Cerebellum (tissue), 4 donors: ENCODE measurements at places on chromosomes 4 and X. TPM values are rescaled to one million over a fixed set of nuclear protein-coding genes. Genes with fewer than 3 reads are reported as not detected.

The CT83 gene
- total RNA-seq = not detected

The FAM184B gene
- total RNA-seq = 2.3 TPM

The ELOVL6 gene
- total RNA-seq = 35.3 TPM

The GLRB gene
- total RNA-seq = 21.6 TPM

The PAGE2 gene
- not detected for total RNA-seq

The PSAPL1 gene
- total RNA-seq = not detected

The SSX4B gene
- total RNA-seq = not detected

The CXCL1 gene
- total RNA-seq = 1.2 TPM

The CFAP99 gene
- 0.45 TPM for total RNA-seq

The ZDHHC15 gene
- total RNA-seq = 10.4 TPM

The STAP1 gene
- not detected for total RNA-seq

The RAI2 gene
- 3.2 TPM for total RNA-seq

The SCRG1 gene
- total RNA-seq = 2.4 TPM

The ANOS1 gene
- 59.7 TPM for total RNA-seq

The ZNF157 gene
- 5.4 TPM for total RNA-seq

The PAGE5 gene
- total RNA-seq = not detected

The ADAMTS3 gene
- 13.8 TPM for total RNA-seq

The POU3F4 gene
- 6.8 TPM for total RNA-seq

The GABRE gene
- total RNA-seq = 18.7 TPM

The WFS1 gene
- 7.2 TPM for total RNA-seq

The SSX3 gene
- not detected for total RNA-seq

The DSPP gene
- 0.09 TPM for total RNA-seq
